Stromal cell of bone marrow (primary cell): ENCODE measurements at places on chromosomes 3 and 15.

- DNase-seq, result no peak
Observed at GRCh38 chr15:38518084-38518483, 46.5 kb downstream of the RASGRP1 start.

DNA sequence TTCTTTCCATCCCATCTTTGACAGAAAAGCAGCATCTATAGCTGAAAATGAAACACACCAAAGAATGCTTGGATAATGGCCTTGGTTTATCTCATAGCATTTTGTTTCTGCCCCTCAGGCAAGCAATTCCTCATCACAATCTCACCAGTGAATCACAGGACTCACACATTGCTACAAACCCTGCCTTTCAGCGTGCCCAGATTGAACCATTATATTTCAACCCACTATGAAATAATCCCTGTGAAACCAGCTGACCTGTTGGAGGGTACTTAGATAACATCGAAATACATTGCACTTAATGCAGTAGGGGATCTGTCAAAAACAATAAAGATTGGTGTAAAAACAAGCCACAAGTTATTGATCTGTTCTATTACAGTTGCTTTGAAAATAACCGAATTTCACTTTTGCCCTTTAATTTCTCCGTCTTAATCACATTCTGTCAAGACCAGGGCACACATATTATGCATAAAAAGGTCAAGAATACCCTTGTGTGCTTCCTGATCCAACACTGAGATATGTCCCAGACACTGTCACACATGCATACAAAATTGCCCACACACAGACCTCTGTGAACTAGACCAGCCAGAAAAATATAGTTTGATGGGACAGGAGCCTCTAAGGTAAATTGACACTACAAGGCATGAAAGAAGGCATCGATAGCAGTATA is 839.8 kb downstream of the NTRK3 start:
- no peak for DNase-seq

- DNase-seq, result no peak
Observed at GRCh38 chr15:67885861-67886260, 46.0 kb upstream of the RNU6-1 start.

DNA sequence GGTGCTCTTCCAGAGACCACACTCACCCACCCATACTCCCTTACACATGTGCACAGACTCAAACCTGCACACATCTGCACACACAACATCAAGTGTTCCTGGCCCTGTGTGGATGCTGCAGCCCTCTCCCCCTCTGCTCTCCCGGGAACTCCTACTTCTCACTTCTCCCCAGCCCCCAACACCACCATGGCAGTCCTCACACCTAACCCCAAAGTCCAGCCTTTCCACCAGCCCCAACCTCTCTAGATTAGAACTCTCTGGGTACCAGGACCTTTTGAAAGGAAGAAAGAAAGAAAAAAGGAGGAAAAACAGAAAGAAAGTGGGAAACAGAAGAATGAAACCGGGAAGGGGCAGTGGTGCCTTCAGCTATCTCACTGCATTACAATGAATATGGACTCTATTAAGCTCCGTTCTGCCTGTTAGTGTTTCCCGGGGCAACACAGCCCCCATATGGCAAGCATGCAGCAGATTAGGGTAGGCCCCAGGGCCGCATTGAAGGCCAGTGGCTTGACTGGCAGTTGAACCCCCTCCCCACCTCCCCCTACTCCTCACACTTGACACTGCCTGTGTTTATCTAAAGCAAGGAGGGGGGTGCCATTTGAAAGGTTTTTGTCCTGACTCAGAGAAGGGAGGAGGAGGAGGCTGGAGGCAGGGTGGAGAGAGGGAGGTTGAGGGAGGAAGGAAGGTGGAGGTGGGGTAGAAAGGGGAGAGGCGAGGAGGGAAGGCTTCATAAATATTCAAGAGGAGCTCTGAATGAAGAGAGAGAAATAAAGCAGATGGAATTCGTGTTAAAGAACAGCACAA is 30.1 kb downstream of the BOC start:
- no peak for DNase-seq

- DNase-seq, result no peak
Observed at GRCh38 chr3:37751537-37751936, 110.1 kb upstream of the CTDSPL start.

DNA sequence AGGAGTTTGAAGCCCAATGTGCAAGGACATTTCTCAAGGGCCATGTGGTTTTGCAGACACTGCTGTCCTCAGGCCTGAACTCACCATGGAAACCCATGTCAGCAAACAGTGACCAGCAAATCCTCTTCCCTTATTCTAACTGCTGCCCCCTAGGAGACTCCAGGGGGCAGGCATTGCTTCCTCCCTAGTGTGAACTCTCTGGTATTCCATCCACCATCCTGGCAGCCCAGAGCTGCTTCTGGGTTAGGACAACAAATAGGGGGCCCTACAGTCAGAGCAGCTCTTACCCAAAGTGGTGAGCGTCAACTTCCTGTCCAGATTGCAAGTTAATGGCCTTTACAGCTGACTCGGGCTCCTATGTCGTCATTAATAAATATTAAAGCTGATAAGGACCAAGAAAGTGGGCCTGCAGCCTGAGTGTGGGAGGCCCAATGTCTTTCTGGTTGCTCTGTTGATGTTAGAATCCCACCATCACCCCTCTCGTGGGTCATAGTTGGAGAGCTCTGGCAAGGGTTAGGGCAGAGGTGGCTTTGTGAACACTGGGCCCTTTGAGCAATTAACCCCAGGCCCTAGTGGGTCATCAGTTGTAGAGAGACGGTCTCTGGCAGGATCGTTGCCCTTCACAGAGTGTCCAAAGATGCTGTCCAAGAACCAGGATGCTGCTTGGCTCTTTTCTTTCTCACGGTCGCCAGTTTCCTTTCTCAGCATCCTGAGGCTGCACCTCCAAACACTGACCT is 41.5 kb downstream of the TGM4 start:
- no peak for DNase-seq

- no peak for DNase-seq
Observed at GRCh38 chr3:153163756-153164550, 1.9 kb downstream of the RAP2B start.
